Uterus (tissue), 4 donors: ENCODE measurements at places on chromosomes 13 and 19.
A peak's percentile ranks its signal among the peaks of the same experiment; 100 is the strongest.

GRCh38 chr19:42563352-42564210 lies 31.1 kb downstream of the CEACAM8 start:
- H3K27me3 ChIP-seq: no peaks in the 10 kb centered on the region
- DNase-seq: no peak
- no peaks in the 10 kb centered on the region for H3K4me1 ChIP-seq

DNA sequence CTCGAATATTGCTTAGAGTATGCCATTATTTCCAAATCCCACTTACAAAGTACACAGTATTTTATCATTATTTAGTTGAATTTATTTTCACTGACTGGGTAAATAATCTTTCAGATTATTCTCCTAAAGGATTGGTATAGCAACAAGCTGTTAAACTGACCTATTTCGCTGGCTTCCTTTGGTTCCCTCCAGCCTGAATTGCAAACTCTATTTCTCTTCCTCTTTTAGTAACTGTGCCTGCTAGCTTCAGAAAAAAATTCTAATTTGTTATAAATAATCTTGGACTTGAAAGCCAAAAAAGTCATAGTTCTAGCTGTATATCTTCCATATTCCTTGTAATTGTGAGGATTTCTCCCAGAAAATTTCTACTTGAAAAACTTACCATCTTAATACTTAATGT lies 15.0 kb upstream of the CCNA1 start:
- peak overlapping the region; percentile 58 for H3K27ac ChIP-seq
- DNase-seq: no peak
- no peaks in the 10 kb centered on the region for H3K27me3 ChIP-seq
- H3K4me1 ChIP-seq: no peaks in the 10 kb centered on the region
- no peak overlapping the region for H3K4me3 ChIP-seq

- H3K4me3 ChIP-seq: no peak overlapping the region
- no peak for DNase-seq
These were observed 2.3 kb downstream of the KISS1R start for GRCh38 chr19:919199-920050.

DNA sequence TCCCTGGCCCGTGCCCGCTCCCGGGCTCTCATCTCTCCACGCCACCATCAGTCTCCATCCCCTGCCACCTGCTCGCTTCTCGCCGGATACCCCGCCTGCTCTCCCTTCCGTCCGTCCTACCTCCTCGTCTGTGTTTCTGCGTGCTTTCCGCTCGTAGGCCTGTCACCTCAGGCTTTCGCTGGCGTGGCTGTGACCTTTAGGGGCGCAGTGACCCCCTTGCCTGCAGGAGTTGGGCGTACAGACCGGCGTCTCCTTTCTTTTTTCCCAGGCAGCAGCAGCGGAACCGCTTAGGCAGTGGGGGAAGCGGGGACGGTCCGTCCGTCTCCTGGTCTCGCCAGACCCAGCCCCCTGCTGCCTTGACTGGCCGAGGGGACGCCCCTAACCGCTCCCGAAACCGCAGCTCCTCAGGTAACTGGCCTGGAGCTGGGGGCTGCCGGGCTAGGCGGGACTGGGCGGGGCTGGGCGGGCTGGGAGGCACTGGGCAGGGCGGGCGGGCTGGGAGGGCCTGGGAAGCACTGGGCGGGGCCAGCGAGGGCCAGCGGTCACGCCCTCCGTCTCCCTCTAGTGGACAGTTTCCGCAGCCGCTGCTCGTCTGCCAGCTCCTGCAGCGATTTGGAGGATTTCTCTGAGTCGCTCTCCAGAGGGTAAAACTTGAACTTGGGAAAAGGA lies 6.3 kb downstream of the PGLYRP1 start:
- DNase-seq: peak; percentile 71
- peaks cover 13% of the 10 kb centered on the region for H3K27me3 ChIP-seq
- no peaks in the 10 kb centered on the region for H3K36me3 ChIP-seq

GRCh38 chr19:6287269-6287885 lies 7.6 kb upstream of the MLLT1 start:
- H3K36me3 ChIP-seq: no peaks in the 10 kb centered on the region
- DNase-seq: no peak
- no peak overlapping the region for H3K4me3 ChIP-seq
- H3K27ac ChIP-seq: no peak overlapping the region

DNA sequence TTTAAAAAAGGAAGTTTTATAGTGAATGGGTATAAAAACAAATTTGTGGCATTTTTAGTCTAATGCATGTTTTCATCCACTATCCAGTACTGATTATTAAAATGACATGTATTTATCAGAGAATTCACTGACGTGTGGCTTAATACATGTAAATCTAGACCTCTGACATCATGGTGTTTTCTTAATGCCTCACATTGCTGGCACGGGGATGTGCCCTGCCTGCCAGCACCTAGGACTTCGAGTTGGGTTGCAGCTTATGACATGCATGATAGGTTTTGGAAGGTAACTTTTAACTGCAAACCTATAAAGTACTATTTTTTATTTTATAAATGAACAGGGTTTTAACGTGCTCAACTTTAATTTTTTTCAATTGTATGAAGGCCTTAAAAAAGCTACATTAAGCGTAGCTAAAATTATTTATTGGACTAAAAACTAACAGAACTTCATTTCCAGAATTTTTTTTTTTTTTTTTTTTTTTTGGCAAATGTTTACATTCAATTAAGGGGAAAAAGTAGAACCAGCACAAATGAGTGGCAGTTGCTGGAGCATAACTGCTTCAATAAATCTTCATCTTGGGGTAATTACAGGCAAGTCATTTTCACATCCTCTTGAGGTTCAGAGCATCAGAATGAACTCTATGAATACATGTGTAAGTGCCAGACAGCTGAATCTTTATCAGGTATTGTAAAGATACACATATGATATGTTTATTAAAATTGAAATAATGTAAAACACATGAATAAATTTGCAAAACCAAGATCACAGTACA lies 16.3 kb downstream of the METTL21C start:
- no peaks in the 10 kb centered on the region for H3K4me1 ChIP-seq
- no peak overlapping the region for H3K4me3 ChIP-seq
- H3K36me3 ChIP-seq: no peaks in the 10 kb centered on the region

DNA sequence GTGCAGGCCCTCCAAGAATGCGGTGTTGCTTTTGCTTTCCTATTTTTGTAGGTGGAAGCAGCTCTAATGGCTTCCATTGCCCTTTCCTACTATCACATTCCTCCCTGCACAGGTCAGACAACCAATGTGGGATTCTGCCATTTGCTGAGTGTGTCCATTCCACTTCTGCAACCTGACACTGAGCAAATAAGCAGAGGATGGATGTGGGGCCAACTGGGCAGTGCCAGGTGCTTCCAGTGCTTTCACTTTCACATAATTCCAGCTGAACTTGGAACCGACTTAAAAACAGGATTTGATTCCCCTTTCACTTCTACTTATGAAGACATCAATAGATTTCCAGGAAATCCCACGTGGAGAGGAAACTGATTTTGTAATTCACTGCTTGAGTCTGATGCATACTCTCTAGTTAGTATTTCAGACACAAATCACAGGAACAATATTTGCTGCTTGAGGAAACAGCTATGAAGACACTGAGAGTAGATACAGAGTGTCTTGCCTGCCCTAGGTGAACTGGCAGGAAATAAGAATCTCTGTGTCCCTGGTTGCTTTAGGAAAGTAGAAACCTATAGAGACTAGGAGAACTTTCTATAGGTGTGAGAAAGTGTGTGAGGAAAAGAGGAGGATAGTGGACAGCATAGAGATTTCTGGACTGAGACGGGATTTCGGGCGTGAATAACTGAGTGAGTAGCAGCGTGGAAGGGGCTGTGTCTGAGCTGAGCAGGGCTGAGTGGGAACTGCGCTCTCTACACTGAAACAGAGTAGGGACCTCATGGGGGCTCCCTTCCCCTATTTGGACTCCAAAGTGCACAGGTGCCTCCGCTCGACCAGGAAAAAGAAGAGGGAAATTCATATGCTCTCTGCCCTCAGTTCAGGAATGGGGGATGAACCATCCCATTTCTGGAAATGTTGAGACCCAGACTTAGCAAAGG lies 22.5 kb downstream of the LGALS16 start:
- H3K4me1 ChIP-seq: no peaks in the 10 kb centered on the region
- H3K4me3 ChIP-seq: no peak overlapping the region
- no peak overlapping the region for H3K27ac ChIP-seq
- no peaks in the 10 kb centered on the region for H3K36me3 ChIP-seq
- H3K27me3 ChIP-seq: no peaks in the 10 kb centered on the region

- H3K27me3 ChIP-seq: no peaks in the 10 kb centered on the region
- no peak overlapping the region for H3K4me3 ChIP-seq
- H3K4me1 ChIP-seq: no peaks in the 10 kb centered on the region
- H3K27ac ChIP-seq: no peak overlapping the region
These were observed 5.3 kb upstream of the ATG4D start for GRCh38 chr19:10538204-10538983.

GRCh38 chr13:110371550-110372465 lies 64.7 kb downstream of the COL4A2 start:
- peak overlapping the region; percentile 89 for H3K27ac ChIP-seq
- peak; percentile 68 for DNase-seq
- peaks cover 16% of the 10 kb centered on the region for H3K4me1 ChIP-seq
- no peaks in the 10 kb centered on the region for H3K36me3 ChIP-seq
- H3K27me3 ChIP-seq: no peaks in the 10 kb centered on the region

DNA sequence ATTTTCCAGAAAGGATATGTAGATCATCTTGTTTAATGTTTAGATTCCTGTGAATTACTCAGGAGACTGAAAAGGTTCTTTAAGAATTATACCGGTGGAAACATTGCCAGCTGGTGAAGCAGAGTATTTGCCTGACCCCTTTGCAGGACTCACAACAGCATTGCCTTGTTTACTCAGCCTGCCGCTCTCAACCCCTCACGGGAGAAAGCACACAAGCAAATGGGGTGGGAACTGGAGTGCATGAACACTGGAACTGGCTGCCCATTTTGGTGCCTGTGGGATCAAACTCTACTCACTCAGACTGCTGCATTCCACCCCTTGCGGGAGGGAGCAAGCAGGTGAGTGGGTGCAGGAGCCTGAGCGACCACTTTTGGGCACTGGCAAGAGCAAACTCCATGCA lies 804.7 kb upstream of the SLITRK1 start:
- H3K4me1 ChIP-seq: no peaks in the 10 kb centered on the region
- no peak overlapping the region for H3K4me3 ChIP-seq
- no peak for DNase-seq

DNA sequence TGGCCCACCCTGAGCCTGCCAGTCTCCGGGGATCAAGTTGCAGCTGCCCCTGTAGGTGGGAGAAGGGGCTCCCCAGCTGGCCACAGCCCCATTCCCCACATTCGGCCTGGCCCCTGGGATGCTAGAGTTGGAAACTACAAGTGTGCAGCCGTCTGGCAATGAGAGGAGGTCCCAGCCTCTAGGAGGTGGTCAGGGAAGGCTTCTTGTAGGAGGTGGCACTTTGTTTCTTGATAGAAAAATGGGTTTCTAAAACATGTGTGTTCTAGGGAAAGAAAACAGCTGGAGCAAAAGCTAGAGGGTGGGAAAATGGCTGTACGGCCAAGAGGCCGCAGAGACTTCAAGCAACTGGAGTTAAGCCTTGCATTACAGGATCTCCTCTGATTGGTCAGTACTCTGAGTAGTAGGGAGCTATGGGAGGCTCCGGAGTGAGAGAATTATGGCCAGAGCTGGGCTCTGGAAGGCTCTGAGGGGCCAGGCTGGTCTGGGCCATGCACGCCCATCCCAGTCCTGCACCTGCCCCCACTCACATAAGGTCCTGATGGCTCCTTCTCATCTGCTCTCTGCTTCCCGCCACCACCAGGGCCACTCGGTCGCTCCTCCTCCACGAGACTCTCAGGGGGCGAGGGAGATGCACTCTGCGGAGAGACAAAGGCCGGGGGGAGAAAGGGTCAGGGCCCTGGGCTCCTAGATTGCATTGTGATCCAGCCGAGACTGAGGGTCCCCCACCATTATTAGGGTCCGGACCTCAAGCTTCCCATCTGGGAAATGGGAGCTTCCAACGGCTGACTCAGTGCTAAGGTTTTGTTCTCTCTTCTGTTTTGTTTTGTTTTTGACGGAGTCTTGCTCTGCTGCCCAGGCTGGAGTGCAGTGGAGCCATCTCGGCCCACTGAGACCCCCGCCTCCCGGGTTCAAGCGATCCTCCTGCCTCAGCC lies 13.7 kb downstream of the TLE2 start:
- no peaks in the 10 kb centered on the region for H3K27me3 ChIP-seq
- H3K4me3 ChIP-seq: no peak overlapping the region

- no peak overlapping the region for H3K27ac ChIP-seq
- H3K4me3 ChIP-seq: no peak overlapping the region
- DNase-seq: no peak
- H3K4me1 ChIP-seq: no peaks in the 10 kb centered on the region
- no peaks in the 10 kb centered on the region for H3K36me3 ChIP-seq
These were observed 7.0 kb downstream of the POU4F1 start for GRCh38 chr13:78596399-78596735.

DNA sequence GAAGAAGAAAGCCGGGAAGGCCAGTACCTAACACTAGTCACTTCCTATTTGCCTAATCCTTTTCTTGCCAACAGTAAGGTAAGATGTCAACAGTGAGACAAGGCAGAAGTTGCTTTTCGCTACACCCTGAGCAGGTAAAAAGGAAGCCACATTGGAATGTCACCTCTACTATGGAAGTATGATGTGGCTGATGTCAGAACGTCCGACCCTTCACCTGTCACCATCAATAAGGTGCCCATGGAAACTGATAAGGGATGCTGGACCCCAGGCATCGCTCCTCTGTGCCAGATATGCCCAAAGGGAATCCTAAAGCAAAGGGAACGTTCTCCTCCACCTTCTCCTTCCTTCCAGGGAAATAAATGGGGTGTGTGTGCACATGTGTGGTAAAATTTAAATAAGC lies 34.3 kb downstream of the COL4A1 start:
- H3K27ac ChIP-seq: no peak overlapping the region
- no peak overlapping the region for H3K4me3 ChIP-seq
- H3K27me3 ChIP-seq: no peaks in the 10 kb centered on the region
- no peaks in the 10 kb centered on the region for H3K36me3 ChIP-seq
- H3K4me1 ChIP-seq: peaks cover 7% of the 10 kb centered on the region

DNA sequence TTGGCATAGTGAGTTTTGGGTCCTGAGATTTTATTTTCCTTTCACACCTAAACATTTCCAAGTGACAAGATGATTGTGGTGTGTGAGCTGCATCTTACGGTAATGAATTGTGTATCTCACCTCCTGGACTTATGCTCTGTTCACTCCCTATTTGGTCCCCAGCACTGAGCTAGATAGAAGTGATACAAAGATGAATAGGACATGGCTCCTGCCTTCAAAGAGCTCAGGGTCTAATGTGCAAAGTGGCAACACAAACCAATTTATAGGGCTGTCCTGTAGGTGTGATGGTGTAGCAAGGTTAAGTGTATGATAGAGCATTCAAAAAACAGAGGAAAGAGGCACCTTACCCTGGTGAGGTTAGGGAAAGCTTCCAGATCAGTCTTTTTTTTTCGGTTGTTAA lies 17.6 kb upstream of the TNFRSF19 start:
- no peak for DNase-seq
- H3K4me1 ChIP-seq: no peaks in the 10 kb centered on the region
- H3K4me3 ChIP-seq: no peak overlapping the region
- H3K27me3 ChIP-seq: no peaks in the 10 kb centered on the region
- no peak overlapping the region for H3K27ac ChIP-seq
